ENCODE measurements at places on chromosomes 6 and 20.

DNA sequence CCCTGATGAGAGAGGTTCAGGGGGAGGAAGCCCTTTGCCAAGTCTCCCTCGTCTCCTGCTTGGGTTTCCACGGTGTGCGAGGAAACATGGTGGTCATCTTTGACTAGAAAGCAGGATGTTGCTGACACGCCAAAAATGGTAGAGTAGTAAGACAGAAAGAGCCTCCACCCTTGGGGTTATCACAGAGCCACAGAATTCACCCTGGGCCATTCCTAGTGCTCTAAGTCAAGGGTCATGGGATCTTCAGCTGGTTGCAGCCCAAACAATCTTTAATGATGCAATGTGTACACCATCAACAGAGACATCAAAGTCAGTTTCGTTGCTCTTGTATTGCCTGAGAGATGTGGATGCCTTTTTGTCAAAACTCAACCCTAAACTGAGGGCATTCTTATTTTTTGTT, 201.9 kb downstream of the LY86 start:
- no peak for DNase-seq

DNA sequence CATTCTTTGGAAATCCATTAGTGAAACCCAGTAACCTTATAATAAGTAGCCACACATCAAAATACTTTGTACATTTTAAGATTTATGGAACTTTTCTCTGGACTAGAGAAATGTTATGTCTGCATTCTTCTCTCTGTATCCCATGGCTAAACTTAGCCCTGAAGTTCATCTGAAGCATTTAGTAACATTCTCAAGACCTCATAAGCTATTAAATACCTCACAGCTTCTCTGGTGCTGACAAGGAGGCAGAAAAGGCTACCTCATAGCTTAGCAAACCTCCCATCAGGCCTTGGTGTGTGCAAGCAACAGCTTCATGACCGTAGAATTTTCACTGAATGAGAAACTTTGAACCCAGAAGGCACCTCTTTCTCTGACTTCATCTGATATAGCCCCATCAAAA, 38.9 kb upstream of the HDGFL1 start:
- peak; percentile 23 for DNase-seq

DNA sequence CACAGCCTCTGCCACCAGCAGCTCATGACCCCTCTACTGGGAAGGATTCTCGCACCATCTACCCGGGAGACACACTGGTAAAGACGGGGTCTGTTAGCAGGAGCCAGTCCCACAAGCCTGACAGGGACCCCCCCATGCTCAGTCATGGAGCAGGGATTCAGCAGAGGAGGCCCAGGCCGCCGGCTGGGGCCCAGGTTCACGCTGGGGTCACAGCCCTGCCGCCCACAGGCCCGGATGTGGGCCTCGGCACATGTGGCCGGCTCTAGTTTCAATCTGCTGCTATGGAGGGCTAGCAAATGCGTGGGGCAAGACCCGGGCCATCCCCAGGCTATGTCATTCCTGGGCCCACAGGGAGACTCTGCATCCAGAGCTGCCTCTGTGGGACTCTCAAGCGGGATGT, 25.1 kb downstream of the PXDC1 start:
- DNase-seq, result no peak

DNA sequence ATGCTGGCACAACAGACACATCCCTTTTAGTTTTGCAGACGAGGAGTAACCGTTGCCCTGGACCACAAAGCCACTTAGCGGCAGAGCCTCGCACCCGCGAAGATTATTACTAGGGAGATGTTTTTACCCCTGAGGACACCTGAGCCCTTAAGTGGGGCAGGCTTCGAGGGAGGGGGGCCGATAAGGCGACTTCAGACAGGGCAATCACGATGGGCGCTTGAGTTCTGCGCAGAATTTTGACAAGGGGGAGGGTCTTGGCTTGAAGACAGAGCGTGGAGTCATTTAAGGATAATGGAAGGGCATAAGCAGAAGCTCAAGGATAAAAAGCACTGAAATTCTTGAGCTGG, 650 bp upstream of the TTK start:
- no peak for DNase-seq

DNA sequence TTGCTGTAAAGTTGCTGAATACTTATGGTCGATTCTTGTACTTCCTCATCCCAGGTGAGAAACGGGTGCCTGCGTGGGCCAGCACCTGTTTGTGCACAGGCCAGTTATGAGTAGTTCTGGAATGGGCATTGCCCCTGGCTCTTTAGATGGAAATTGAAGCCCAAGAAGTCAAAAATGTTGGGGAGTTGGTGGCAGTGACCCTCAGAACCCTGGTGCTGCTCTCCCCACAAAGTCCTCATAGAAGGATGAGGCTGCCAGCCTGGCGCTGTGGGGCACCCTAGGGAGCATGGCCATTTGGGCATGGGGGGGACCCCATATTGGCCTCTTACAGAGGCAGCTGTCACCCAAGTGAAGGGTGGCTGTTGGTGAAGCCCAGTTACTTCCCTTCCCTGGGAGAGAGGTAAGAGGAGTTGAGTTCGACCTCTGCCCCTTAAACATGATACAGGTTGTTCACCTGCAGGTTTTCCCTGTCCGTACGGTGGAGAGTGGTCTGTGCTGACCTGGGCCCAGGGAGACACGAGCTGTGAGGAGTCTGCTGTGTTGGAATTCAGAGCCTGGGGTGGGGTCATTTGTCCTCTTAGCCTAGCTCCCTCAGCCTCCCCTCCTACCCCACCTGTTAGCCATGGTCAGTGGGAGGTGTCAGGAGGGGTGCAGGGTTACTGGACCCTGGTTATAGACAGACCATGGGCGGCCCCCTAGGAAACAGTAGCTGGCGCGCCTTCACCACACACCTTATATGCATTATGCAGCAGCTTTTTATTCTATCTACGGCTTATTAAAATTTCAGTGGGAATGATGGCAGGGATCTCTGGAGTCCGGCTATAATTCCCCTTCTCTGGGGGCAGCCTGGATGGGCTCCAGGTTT, 4.9 kb downstream of the HMGA1 start:
- no peak for DNase-seq

- no peak for DNase-seq
These were observed 35.9 kb downstream of the TPD52L1 start for GRCh38 chr6:125189494-125189893.

DNA sequence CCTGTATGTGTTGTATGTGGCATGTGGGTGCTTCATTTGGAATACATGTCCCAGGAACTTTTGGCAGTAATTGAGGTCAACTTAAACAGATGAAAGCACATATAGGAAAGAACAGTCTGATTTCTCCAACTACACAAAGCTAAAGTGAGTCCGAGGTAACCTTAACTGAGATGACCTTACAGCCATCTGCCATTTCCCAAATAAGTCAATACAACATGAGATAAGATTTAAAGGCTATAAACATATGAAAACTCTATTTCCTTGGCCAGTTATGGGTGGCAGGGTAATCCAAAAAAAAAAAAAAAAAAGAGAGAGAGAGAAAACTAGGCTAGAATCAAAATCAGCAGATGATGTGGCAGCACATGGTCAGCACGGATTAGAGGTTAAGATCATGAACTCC, 1068.3 kb downstream of the KHDRBS2 start:
- DNase-seq, result no peak

DNA sequence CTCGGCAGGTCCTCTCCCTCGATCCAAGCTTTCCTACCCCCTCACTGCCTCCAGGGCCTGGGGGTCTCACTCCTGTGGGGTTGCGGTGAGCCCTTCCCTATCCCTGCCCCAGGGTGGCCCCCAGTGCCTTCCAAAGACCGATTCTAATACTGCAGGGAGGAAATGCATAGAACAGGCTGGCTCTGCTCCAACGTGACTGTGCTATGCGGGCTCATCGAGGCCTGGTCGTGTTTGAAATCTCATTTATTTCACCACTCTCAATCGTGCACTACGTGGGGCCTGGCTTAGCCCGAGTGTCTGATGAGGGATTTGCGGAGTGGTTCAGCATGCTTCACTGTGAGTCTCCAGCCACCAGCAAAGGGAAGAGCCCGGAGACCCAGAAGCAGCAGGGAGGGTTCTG, 60.9 kb downstream of the CDH4 start:
- DNase-seq, result no peak

GRCh38 chr6:145813285-145814034, 1.1 kb downstream of the FBXO30 start:
- peak; percentile 70 for DNase-seq

Measured in choroid plexus epithelial cell (primary cell).